ENCODE measurements at places on chromosomes 7 and 10. TPM values are rescaled to one million over a fixed set of nuclear protein-coding genes. Genes with fewer than 3 reads are reported as not detected.

GRCh38 chr7:12783421-12784095, 96.1 kb downstream of the ARL4A start:
- DNase-seq, result peak; percentile 42

DNA sequence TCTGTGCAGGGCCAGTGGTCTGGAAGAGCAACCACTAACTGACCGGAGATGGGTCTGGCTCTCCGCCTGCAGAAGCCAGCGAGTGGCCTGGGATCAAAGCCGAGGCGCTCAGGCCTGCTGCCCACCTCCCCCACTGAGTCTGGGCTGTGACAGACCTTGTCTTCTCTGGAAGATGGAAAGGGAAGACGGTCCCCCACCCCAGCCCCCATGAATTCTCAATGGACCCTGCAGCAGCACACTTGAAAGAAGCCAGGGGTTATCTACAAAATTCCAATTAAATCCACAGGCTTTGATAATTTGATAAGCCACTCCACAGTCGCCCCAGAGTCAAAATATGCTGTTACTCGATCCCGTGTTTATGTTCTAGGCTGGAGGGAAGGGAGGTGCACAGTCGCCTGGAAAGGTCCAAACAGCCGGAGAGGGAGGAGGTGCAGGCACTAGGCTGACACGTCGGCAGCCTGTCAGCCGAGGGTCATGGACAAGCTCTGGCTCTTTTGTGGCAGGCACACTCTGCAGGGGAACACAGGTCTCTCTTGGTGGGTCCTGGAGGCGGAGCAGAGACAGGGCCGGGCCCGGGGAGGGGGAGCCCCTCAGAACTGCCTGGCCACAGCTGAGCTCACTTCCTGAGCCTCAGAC, 134.9 kb downstream of the SH3PXD2A start:
- DNase-seq, result peak; percentile 58

- no peak for DNase-seq
Observed at GRCh38 chr10:90635111-90635765, 222.6 kb downstream of the HTR7 start.

DNA sequence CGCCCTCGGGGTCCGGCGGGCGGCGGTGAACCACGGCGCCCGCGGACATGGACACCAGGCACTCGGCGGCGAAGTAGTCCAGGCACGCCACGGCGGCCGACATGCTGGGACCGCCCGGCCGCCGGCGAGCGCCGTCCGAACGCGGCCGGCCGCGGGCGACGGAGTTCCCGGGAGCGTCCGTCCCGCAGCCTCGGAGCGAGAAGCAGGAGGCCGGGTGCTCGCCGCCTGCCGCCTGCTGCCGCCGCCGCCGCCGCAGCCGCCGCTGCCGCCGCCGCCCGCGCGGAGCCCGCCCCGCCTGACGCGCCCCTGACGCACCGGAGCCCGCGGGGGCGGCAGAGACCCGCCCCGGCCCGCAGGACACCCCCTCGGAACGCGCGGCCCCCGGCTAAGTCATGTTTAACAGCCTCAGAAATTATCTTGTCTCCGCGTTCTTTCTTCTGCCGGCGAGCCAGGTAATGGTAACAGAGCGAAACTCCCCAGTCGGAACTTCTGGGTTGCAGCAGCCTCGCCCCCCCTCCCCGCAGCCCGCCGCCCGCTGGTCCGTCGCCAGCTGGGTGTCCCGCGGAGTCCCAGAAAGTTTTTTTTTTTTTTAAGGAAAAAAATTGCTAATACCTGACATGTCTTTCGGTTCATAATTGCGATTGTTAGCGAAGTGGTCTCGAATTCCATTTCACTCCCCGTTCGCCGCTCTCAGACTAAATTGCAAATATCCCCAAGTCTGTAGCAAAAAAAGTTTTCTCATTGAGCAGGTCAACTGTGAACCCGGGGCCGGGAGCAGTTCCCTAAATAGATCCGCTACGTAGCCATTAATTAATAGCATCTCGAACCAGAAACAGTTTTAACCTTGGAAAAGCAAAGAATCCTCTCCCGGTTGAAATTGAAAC, at the start of gene KLF14:
Gene KLF14, minus strand, starts transcription at position 277 of the 884 bp plus-strand sequence. Its CDS starts 174 bp downstream, at position 103.
- DNase-seq, result peak; percentile 23

The C10orf143 gene
- total RNA-seq, result 2.0 TPM

The XRCC2 gene
- total RNA-seq, result under 0.01 TPM
